ENCODE measurements at places on chromosomes 5 and 9.

- DNase-seq = no peak
Observed at GRCh38 chr5:5026409-5026785, 113.7 kb upstream of the ADAMTS16 start.

GRCh38 chr9:132662152-132662945 is 7.4 kb downstream of the DDX31 start:
- DNase-seq = no peak

- no peak for DNase-seq
Observed at GRCh38 chr5:40651201-40651600, 28.5 kb upstream of the PTGER4 start.

DNA sequence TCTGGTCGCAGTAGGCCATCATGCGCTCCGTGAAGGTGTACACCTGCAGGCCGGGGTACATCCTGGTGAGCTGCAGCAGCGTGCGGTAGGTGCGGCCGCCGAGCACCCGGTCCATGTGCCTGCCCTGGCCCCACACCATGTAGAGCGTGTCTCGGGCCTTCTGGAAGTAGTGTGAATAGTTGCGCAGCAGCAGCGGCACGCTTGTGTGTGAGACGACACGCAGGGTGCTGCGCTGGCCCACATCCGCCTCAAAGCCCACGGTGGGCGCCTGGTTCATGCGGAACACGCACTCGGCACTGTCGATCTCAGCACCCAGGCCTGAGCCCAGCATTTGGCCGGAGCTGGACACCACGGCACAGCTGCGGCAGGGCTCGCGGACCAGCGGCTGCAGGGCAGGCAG is 4.5 kb downstream of the ST6GALNAC4 start:
- no peak for DNase-seq

GRCh38 chr5:16539169-16539666 is 73.6 kb upstream of the ZNF622 start:
- no peak for DNase-seq

GRCh38 chr5:28132151-28132550 is 1093.8 kb upstream of the CDH9 start:
- DNase-seq = no peak

GRCh38 chr9:99398241-99398640 is 176.2 kb downstream of the SEC61B start:
- DNase-seq = no peak

GRCh38 chr9:126448136-126448535 is 121.5 kb downstream of the MVB12B start:
- no peak for DNase-seq

- DNase-seq = no peak
Observed at GRCh38 chr5:31412324-31412723, 119.6 kb downstream of the DROSHA start.

DNA sequence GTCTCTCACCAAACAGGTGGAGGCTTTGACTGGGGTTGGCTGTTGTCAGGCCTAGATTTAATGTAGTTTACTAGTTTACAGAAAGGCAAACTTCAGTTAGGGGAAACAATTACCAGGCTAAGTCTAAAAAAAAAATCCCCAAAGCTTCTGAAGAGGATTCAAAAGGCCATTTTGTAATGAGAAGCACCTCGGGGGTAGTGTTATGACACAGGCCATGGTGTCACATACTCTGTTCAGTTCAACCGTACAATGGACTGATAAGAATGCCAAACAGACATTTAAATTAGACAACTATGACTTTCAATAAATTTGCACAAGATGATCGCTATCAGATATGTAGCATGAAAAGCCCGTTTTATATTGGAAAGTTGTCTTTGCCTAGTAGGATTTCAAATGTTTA is 120.1 kb upstream of the PCA3 start:
- DNase-seq = no peak

- DNase-seq = no peak
Observed at GRCh38 chr5:74341221-74341620, 299.3 kb downstream of the ENC1 start.

DNA sequence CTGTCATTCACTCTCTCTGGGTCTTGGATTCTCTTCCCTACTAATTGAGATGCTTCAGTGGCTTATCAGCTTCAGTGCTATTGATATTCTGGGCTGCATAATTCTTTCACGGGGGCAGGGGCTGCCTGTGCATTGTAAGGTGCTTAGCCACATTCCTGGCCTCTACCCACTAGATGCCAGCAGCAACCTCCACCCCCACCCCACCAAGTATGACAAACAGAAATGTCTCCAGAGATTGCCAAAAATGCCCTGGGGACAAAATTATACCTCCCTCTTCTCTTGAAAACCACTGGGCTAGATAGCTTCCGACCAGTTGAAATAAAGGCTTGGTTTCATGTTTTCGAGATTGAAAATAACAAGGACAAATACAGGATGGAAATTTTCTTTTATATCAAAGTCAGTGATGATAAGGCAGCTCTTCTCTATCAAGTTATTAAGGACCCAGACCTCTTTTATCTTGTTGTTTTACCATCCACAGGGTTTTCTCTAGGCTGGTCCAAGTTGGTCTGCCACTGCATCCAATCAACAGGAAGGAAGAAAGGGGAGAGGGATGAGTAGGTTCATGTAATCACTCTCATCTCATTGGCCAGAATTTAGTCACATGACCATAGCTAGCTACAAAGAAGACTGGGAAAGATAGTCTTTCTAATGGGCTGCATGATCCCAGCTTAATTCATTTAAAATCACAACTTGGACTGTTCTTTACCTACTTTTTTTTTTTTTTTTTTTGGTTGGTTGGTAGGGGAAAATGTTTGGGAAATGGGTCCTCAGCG is 92.1 kb upstream of the RANBP3L start:
- no peak for DNase-seq

GRCh38 chr5:176366232-176366894 is 1.1 kb downstream of the ARL10 start:
- no peak for DNase-seq

DNA sequence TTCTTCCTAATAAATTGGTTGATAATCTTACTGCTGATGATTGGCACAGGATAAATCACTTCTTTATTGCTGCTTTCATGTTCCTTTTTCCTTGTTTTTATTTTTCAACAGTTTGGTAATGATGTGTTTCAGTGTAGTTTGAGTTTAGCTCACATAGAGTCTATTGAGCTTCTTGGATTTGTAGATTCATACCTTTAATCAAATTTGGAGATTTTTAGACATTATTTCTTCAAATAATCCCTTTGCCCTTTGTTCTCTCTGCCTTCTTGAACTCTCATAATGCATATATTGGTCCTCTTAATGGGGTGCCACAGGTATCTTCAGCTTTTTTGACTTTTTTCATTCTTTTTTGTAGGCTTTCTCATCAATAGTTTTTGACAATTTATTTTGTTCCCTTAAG is 275.3 kb downstream of the TLE4 start:
- no peak for DNase-seq

- no peak for DNase-seq
Observed at GRCh38 chr5:142070734-142071133, 37.8 kb upstream of the NDFIP1 start.

GRCh38 chr5:176844281-176844680 is 33.9 kb downstream of the UNC5A start:
- DNase-seq = no peak

GRCh38 chr5:1723476-1723875 is 76.2 kb downstream of the MRPL36 start:
- no peak for DNase-seq

GRCh38 chr9:93065135-93065720 is 6.7 kb downstream of the SUSD3 start:
- no peak for DNase-seq

GRCh38 chr9:5629312-5630080 is 589 bp downstream of the RIC1 start:
- peak; percentile 13 for DNase-seq

- no peak for DNase-seq
Observed at GRCh38 chr5:126189862-126190261, 233.3 kb upstream of the GRAMD2B start.

- DNase-seq = no peak
Observed at GRCh38 chr5:157372472-157372822, 87.6 kb upstream of the NIPAL4 start.

GRCh38 chr9:116658265-116658664 is 28.8 kb upstream of the TRIM32 start:
- no peak for DNase-seq

DNA sequence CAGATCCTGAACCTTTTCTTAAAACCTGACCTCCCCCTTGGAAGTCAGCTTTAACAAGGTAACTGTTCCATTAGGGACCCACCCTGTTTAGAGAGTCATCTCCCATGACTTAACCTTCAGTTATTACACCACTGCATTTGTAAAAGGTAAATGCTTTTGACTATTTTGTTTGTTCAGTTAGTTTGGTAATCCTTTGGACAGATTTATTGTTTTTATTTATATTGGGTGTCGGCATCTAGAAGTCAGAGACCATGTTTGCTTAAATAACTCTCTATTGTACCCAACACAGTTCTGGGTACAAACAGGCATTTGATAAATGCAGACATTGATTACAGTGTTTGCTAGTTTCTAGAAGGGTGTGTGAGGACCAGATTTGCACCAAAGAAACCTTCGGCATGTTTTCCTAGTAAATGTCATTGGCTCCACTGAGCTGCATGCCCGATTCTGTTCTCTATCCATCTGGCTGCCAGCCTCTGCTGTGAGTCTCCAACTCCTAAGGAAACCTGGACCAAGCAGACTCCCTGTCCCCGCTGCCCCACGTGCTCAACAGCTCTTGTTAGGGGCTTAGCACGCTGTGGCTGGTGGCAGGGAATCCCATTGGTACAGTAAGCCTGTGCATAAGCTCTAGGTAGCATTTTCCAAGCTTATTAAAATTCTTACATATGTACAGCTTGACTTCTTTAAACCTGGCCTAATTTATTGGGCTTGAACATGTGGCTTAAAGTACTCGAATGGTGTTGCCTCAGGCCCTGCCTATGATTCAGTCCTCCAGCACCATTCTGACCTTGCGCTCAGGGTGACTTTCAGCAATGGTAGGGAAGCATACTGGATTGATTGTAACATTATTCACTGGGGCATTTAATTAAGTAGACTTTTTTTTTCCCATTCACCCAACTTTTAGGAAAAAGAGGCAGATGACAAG is 6.6 kb downstream of the PCBD2 start:
- no peak for DNase-seq

GRCh38 chr5:10333154-10334006 is 20.1 kb upstream of the MARCHF6 start:
- DNase-seq = no peak

GRCh38 chr9:132216861-132217619 is 55.2 kb downstream of the NTNG2 start:
- no peak for DNase-seq

DNA sequence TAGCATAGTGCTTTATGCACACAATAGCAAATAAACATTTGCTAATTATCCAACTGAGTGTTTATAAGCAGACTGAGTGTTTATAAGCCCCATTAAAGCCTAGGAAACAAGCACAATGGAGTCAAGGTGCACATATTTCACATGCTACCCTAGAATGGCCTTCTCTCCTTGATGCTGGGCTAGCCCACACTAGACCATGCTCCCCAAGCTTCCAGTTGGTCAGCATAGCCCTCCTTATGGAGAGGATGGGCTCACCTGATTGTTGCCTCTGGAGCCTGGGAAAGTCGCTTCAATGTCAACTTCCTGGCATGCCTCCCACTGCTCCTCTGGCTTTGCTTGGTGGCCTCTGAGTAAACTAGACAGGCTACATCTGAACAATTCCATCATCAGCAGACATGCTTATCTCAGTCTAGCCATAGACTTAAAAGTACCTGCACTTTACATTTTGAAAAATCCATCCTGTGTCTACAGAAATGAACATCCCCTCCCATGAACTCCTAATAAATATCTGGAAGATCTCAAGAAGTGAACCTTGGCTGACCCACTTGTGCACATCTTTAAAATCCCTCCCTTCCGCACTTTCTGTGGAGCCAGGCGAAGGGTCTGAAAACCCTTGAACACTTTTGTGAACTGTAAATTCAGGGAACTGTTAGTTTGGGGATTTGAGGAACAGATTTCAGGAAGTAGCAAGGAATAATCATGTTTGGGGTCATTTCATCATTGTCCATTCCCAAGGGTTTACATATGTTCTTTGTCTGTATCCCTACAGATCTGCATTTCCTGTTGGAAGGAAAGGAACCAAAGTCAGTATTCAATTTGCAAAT is 486.6 kb downstream of the ARHGEF28 start:
- no peak for DNase-seq

DNA sequence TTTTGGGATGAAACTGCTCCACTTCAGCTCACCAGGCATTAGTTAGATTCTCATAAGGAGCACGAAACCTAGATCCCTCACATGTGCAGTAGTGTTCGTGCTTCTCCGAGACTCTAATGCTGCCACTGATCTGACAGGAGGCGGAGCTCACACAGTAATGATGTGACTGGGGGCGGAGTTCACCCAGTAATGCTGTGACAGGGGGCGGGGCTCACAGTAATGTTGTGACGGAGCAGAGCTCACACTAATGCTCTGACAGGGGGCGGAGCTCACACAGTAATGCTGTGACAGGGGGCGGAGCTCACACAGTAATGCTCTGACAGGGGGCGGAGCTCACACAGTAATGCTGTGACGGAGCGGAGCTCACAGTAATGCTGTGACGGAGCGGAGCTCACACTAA is 27.1 kb upstream of the LRRC14B start:
- DNase-seq = no peak

GRCh38 chr5:72470826-72471225 is 36.4 kb downstream of the ZNF366 start:
- no peak for DNase-seq

- no peak for DNase-seq
Observed at GRCh38 chr5:139304391-139305324, 11.1 kb downstream of the MATR3 start.

GRCh38 chr5:93891491-93892480 is 150.4 kb upstream of the POU5F2 start:
- DNase-seq = no peak

- DNase-seq = no peak
Observed at GRCh38 chr5:9599391-9599790, 30.8 kb downstream of the TAS2R1 start.

DNA sequence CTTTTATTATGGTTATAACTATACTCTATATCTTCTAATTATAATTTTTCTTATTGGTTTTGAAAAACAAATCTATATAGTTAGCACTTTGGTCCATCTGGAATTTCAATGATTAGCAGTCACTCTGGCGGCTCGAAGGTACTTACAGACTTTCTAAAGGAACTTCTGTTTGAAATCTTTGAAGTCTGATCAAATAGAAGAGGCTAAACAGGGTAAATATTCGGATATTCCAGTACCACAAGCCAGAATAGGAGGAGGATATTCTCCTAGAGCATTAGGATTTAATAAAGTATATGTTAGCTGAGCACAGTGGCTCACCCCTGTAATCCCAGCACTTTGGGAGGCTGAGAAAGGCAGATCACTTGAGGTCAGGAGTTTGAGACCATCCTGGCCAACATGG is 38.7 kb upstream of the HSD17B3 start:
- DNase-seq = no peak

DNA sequence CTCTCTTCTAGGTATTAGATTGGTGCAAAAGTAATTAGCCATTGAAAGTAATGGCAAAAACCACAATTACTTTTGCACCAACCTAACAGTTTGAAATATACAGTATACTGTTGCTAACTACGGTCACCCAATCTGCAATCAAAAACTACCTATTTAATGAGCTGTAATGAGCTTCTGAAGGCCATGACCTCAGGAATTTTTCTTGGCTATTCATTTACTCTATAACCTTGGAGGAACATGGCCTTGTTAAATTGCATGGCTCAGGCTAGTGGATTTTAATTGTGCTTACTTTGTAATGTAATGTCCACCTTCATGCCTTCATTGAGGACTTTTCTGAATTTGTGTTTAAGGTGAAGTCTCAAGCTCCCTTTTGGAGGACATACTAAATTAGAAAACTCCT is 24.7 kb downstream of the DNAH5 start:
- no peak for DNase-seq

Measured in stimulated activated CD8-positive, alpha-beta memory T cell treated with anti-CD3 and anti-CD28 coated beads, Interleukin-2, amount 100 ng/mL, for 1 hour (primary cell).